ENCODE measurements at places on chromosomes 13 and 19.

DNA sequence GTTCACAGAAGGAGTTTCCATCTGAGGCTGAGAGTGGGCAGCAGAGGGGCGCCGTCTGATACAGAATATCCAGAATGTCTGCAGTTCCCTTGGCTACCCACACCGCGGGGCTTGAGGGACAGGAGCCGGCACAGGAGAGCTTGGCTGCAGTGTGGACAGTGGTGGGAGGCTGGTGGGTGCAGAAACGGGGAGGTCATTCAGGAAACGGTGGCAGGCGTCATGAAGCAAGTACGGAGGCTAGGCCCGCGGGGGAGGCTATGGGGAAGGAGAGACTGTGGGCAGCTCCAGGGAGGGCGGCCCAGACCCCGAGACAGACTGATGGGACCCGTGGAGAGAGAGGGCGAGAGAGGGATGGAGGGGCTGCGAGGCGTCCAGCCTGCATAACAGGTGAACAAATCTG, 55.2 kb upstream of the UQCRFS1 start:
- no peak for DNase-seq

- DNase-seq: no peak
Measured at GRCh38 chr19:39727070-39727800, 10.6 kb downstream of the CLC start.

GRCh38 chr13:50141375-50141975, 126.2 kb downstream of the KCNRG start:
- DNase-seq: no peak

DNA sequence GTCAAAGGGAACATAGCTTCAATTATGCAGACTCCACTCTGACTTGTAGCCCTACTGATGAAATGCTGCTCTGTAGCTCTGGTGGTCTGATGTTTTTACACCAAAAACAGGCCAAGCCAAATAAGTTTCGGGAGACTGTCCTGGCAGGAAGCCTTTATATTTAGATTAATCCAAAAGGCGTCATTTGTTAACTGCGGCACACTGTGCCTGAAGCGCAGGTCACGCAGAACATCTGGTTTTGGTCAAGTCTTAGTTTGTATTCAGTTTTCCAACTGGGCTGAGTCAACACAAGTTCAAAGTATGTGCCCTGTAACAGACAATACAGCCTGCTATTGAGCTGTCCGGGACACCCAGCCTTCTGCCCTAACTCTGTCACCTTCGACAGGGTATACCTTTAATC, 154.6 kb upstream of the IPO5 start:
- DNase-seq: no peak

DNA sequence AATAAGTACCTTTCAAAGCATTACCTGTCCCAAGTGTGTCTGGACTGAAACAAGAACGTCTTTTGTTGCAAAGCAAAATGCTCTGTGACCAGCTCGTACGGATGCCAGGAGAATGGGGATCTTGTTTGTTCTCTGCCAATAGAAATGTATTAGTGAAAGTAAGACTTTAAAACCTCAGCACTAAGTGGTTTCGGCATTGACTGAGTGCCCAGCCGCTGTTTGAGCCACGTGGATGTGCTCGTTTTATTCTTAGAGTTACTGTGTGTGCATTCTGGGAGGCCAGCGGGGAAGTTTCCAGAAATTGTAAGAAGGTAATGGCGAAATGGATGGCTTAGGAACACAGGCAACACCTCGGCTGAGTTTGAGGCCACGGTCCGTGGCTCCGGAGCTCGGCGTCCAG, 117.1 kb upstream of the USP29 start:
- no peak for DNase-seq

- DNase-seq: no peak
Measured at GRCh38 chr13:105952233-105952972, 583.1 kb downstream of the EFNB2 start.

GRCh38 chr19:6312018-6312417, 21.4 kb downstream of the ACER1 start:
- no peak for DNase-seq

DNA sequence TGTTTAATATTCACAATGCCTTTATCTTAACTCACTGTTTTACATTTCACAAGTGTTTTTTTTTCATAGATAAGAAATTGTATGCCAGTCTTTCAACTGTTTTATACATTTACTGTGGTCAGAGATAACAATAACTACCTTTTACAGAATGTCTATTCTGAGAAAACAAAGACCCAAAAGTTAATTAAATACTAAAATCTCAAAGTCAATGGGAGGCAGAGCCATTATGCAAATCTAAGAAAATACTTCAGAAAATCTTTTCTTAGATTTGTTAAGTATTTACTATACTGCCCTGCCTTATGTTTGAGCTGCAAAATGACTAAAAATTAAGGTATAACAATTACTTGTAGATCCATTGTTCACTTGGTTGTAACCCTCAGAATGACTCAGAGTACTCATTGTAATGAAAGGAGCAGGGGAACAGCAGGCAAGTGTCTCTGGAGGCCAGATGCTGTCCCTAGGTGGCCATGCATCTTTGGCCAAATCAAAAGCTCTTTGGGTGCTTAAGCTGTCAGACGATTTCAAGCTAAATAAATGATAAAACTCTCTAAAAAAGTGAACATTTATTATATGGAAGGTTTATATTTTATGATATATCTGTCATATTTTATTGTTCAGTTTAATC, 770.1 kb upstream of the PCDH20 start:
- DNase-seq: no peak

- no peak for DNase-seq
Measured at GRCh38 chr13:105936816-105937215, 598.6 kb downstream of the EFNB2 start.

- no peak for DNase-seq
Measured at GRCh38 chr13:93280688-93281087, 54.1 kb downstream of the GPC6 start.

GRCh38 chr19:36059180-36059910, 4.6 kb downstream of the WDR62 start:
- no peak for DNase-seq

GRCh38 chr19:57249329-57249728, 8.9 kb downstream of the ZNF805 start:
- DNase-seq: no peak

GRCh38 chr19:40686882-40687524, 3.4 kb downstream of the NUMBL start:
- DNase-seq: no peak

GRCh38 chr13:77423296-77423695, 96.4 kb upstream of the MYCBP2 start:
- DNase-seq: no peak

GRCh38 chr13:104936304-104936703, 1599.2 kb downstream of the EFNB2 start:
- no peak for DNase-seq

- DNase-seq: no peak
Measured at GRCh38 chr19:28444362-28444761, 768.6 kb downstream of the UQCRFS1 start.

DNA sequence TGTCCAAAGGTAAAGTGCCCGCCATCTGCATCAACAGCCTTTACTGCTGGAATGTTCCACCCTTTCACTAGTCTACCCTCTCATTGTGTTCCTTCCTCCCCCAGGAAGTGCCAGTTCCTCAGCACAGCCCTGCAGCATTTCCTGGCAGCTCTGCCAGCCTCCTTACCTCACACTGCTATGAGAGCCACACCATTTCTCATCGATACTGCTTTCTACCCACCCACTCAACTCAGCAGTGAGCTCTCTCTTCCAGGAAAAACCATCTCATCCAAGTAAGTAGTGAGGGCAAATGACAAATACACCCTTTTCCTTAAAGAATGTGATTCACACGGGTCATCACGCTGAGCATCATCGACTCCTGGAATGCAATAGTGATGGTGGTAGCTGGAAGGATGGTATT, 19.8 kb downstream of the UQCRFS1 start:
- DNase-seq: no peak

- no peak for DNase-seq
Measured at GRCh38 chr19:7830272-7830771, 304 bp downstream of the EVI5L start.

DNA sequence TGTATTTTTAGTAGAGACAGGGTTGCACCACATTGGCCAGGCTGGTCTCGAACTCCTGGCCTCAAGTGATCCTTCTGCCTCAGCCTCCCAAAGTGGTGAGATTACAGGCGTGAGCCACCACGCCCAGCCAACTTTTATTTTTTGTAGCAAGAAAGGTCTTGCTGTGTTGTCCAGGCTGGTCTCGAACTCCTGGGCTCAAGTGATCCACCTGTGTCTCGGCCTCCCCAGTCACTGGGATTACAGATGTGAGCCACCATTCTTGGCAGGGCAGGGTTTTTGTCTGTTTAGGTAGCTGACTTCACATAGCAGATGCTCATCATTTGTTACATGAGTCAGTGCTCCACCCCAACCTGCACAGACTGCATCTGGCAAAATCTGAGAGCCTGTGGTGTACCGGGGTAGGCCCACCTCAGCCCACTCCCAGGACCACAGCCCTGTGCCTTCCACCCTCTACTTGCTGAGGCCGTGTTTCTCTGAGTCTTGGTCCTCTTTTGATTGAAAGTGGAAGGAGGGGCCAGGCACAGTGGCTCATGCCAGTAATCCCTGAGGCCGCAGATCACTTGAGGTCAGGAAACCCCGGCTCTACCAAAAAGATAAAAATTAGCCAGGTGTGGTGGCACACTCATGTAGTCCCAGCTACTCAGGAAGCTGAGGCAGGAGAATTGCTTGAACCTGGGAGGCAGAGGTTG, 4.2 kb upstream of the TNPO2 start:
- no peak for DNase-seq
